ENCODE measurements at places on chromosomes 1 and 21. TPM values are rescaled to one million over a fixed set of nuclear protein-coding genes. Genes with fewer than 3 reads are reported as not detected.

Gene GOLT1A
- total RNA-seq: not detected

Gene ATP1B1
- total RNA-seq: 13.8 TPM

Gene HSPB7
- not detected for total RNA-seq

Gene NOL9
- 12.8 TPM for total RNA-seq

Gene SPRR1B
- not detected for total RNA-seq

Gene FMOD
- 0.65 TPM for total RNA-seq

Gene C8A
- total RNA-seq: not detected

Gene SLC44A3
- 2.1 TPM for total RNA-seq

Gene TRABD2B
- not detected for total RNA-seq

Gene DMBX1
- not detected for total RNA-seq

Gene NEGR1
- total RNA-seq: 5.6 TPM

Gene USH2A
- not detected for total RNA-seq

Gene CD5L
- total RNA-seq: not detected

Gene CAPN8
- total RNA-seq: not detected

Gene FCER1G
- total RNA-seq: not detected

Gene LAMC1
- 412 TPM for total RNA-seq

Gene RAP1GAP
- total RNA-seq: under 0.01 TPM

Gene RXRG
- total RNA-seq: not detected

Measured in bladder microvascular endothelial cell (primary cell).